Stimulated activated CD4-positive, alpha-beta T cell treated with anti-CD3 and anti-CD28 coated beads, Interleukin-1b, Interleukin-23, amount 100 ng/mL, for 48 hours (primary cell): ENCODE measurements at places on chromosomes 1 and 21.
A peak's percentile ranks its signal among the peaks of the same experiment; 100 is the strongest.

DNA sequence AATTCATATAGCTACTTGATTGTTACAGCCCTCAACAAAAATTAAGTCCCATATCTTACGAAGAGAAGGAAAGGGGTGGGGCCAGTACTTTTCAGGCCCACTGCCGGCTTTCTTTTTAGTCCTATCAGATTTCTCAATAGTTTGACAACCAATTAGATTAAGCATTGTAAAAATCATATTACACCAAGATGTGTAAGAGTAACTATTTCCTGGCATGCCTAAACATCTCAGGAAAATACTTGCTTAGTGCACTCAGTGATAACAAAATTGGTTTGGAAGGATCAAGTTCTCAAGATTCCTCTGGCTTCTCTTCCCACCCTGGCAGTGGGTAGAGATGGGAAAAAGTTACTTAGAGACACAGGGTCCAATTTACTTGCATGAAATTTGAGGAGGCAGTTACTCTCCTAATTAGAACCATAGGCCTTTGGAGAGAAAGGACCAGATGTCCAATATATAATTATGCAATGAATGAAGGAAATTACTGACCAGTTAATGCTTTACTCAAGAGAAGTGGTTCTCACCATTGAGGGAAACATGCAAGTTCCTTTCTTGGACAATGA lies 30.1 kb downstream of the STPG1 start:
- DNase-seq = no peak

GRCh38 chr1:51310871-51311613 lies 19.3 kb downstream of the TTC39A start:
- no peak for DNase-seq

DNA sequence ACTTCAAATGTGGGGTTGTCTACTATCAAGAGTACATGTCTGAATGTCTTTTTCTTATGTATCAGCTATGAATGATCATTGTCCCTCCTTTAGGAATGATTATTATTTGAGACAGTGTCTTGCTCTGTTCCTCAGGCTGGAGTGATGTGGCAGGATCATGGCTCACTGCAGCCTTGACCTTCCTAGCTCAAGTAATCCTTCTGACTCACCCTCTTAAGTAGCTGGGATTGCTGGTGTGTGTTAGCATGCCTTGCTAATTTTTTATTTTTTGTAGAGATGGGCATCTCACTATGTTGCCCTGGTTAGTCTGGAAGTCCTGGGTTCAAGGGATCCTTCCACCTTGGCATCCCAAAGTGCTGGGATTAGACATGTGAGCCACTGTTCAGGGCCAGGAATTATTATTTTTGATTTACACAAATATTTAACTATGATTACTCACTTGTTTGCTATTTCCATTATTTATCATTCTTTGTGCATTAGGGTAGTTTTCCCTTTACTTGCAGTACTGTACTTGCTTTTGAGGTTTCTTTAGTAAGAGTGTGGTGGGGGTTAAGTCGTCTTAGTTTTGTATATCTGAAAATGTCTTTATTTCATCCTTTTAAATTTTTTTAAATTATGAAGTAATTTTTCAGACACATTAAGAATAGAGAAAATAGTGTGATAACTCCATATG lies 12.8 kb downstream of the S100A7 start:
- DNase-seq = no peak

GRCh38 chr1:61491497-61491896 lies 233.4 kb downstream of the TM2D1 start:
- no peak for DNase-seq

DNA sequence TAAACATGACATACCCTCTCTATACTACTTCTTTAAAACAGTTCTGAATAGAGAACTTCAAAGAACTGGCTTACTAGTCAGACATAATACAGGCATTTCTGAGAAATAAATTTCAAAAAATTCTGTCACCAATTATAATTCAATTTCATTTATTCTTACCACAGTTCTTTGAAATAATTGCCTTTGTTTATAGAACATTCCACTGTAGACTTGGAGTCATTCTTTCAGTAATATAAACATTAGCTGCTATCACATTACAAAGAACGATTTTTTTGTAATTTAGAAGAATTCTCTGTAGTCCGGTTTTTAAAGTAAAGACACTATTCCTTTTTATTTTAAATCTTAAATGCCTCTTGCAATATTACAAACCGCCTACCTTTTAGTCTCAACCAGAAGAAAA lies 146.4 kb upstream of the COL11A1 start:
- no peak for DNase-seq

GRCh38 chr21:42847051-42847707 lies 32.2 kb downstream of the WDR4 start:
- DNase-seq = no peak

GRCh38 chr1:47776667-47777131 lies 220.5 kb downstream of the TRABD2B start:
- DNase-seq = no peak

- DNase-seq = no peak
Measured at GRCh38 chr1:57192222-57192621, 226.4 kb upstream of the C8B start.

- DNase-seq = no peak
Measured at GRCh38 chr1:7384679-7385078, 386.4 kb upstream of the VAMP3 start.

- no peak for DNase-seq
Measured at GRCh38 chr1:21855257-21856096, 43.4 kb downstream of the LDLRAD2 start.

DNA sequence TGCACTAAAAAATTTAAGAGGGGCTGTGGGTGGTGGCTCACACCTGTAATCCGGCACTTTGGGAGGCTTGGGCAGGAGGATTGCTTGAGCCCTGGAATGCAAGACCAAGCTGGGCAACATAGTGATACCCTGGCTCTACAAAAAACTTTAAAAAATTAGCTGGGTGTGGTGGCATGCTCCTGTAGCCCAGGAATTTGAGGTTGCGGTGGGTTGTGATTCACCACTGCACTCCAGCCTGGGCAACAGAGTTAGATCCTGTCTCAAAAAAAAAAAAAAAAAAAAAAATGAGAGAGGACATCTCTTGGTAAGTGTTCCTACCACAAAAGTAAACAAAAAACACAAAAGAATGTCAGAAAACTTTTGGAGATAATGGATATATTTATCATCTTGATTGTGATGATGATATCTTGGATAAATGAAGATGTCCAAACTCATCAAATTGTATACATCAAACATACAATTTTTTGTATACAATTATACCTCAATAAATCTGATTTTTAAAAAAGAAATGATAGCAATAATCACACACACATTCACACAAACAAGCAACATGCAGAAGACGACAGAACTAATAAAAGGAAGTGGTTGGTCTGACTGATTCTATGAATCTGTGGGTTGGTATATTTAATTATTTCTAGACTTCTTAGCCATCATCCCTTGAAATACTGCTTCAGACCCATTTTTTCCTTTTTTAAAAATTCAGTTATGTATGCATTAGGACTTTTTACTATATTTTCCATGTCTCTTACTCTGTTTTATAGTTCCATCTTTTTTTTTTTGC lies 465.9 kb downstream of the PLA2G4A start:
- DNase-seq = no peak

- DNase-seq = no peak
Measured at GRCh38 chr1:220119043-220119512, 25.1 kb downstream of the IARS2 start.

DNA sequence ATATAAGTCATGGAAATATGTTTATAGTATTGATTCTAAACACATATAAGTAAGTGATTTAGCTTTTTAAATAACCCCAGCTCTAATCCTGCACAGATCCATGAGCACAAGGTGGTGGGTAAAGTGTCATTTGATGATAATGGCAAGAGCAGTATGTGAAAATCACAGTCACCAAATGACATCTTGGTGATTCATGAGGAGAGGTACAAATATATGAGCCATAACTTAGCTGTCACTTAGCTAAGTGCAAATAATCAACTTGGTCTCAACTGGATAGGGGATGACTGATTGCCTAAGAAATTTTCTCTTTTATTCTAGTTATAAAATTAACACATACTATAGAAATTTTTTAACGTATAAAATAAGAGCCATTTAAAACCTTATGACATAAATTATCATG lies 198.1 kb downstream of the ZZZ3 start:
- no peak for DNase-seq

- no peak for DNase-seq
Measured at GRCh38 chr1:87840767-87841166, 512.1 kb downstream of the LMO4 start.

GRCh38 chr1:92538413-92539061 lies 51.8 kb upstream of the GFI1 start:
- DNase-seq = peak; percentile 42

- DNase-seq = no peak
Measured at GRCh38 chr1:41423511-41424191, 60.8 kb downstream of the EDN2 start.

DNA sequence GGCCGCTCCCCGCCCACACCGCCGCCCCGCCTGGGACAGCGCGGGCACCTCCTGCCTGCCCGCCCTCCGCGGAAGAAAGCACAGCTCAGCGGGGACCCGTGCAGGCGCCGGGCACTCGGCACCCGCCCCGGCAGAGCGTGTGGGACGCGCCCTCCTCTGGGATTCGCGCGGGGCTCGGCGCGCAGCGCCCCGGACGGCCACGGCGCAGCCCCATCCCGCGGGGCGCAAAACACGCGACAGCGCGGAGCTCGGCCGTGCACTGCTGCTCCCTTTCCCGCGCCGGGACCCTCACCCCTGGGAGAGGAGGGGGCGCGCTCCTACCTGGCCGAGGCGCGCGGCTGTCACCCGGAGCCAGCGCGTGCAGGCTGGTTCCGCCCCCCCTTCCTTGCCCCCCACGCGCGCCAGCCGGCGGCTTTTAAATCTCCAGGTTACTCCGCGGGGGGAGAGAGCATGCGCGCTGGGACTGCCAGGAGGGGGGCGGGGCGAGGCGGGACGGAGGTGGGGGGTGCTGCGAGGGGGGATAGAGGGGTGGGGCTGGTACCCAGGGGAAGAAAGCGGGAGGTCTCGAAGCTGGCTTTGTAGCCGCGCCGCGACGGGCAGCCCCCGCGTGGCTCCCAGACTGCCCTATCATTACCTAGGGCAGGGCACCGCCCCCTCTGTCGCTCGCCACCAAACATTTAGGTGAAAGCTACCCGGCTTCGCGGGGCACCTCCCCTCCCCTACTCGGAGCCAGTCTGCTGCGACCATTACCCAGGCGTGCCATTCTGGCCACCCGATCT lies at the start of gene SLC45A3:
TSS of gene SLC45A3 (minus strand) at position 437 of the 779 bp plus-strand sequence. CDS start 15,853 bp downstream, outside the sequence.
- DNase-seq = peak; percentile 10

GRCh38 chr1:43587001-43587400 lies 56.3 kb downstream of the PTPRF start:
- no peak for DNase-seq

DNA sequence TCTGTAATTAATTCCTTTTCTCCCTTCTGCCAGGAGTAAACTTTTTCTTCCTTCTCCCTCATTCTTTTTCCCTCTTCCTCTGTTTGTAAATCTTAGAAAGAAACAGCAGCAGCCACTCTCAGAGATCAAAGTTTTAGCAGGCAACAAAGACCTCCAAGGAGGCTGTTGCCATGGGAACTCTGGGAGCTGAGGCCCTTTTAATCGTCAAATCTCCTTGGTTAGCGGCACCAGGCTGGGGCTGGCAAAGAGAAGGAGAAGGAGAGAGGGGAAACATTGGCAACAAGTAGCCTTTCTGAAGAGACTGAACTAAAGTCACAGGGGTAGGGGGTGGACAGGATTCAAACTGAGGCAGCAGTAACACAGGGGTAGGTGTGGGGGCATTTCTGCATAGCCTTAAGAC lies 25.2 kb downstream of the ILDR2 start:
- no peak for DNase-seq

DNA sequence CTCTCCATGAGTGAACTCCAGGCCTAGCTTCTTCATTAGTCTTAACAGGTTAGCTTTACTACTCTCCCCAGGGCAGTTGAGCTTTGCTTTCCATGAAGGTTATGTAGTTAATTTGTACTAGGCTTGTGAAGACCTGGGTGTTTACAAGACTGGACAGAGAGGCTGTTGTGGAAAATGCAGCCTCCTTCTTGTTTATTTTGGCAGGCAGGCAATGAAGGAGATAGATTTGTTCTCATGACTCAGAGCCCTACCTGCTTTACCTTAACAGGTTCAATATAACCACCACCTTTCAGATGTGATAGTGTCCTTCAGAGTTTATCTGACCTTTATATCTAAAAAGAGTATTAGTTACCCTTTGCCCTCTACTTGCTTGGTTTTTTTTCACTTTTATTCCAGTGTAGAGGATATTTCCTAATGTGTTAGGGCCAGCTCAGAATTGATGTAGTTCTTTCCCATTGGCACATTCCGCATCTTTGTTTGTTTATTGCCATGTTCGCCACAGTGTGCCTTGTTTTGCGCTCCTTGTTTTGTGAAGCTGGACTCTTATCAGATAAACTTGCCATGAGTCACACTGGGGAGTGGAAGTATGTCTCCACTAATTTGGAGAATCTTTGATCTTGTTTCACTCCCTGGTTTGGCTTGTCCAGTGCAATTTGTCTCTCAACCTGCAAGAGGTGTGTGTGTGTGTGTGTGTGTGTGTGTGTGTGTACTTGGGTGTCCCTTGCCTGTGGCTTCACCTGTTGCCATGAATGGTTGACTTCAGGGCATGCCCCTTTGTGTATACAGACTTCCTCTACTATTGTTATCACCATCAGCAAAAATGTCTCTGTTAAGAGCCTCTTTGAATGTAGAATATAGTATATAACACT lies 87.4 kb upstream of the MACF1 start:
- no peak for DNase-seq

DNA sequence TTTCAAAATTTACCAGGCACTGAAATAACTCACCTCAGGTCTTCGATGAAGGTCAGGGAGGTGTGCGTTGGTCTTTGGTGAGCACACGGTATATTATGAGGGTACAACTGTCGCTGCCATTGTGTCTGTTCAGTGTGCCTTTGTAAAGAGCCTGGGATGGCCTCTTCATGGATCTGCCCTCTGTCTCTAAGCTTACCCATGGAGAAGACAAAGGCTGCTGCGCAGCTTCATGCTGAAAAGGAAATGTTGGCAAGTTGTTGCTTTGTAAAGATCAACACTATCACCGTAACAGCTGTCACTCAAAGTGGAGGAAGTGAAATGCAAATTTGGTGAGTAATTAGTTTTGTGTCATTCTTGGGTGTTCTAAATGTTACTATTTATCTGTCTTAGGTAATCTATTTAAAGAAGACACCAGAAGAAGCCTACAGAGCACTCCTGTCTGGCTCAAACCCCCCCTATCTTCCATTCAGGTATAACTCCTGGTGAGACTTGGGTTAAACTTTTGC lies 71.6 kb downstream of the CDC14A start:
- no peak for DNase-seq

DNA sequence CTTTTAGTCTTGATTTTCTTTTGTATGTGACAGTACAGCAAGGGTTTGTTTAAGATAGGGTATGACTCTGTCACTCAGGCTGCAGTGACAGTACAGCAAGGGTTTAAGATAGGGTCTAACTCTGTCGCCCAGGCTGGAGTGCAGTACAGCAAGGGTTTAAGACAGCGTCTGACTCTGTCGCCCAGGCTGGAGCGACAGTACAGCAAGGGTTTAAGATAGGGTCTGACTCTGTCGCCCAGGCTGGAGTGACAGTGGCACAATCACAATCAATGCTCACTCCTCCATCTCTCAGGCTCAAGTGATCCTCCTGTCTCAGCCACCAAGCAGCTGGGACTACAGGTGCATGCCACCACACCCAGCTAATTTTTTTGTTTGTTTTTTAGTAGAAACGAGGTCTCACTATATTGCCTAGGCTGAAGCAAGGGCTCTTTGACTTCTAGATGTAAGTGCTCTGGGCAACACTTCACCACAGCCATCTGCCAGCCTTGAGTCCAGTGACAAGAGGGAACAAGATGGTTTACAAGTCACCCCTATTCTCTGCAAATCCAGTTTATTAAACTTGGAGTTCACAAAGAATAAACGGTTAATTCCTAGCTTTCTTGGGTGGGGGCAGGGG lies 965 bp upstream of the SH2D5 start:
- DNase-seq = no peak
